ENCODE measurements at places on chromosomes 16 and 17. TPM values are rescaled to one million over a fixed set of nuclear protein-coding genes. Genes with fewer than 3 reads are reported as not detected.

KRT222 gene
- total RNA-seq, result not detected

GALR2 gene
- 0.27 TPM for total RNA-seq

TP53TG3B gene
- not detected for total RNA-seq

NOXO1 gene
- 11.8 TPM for total RNA-seq

ZG16B gene
- total RNA-seq, result 15.5 TPM

TBC1D3E gene
- total RNA-seq, result 0.37 TPM

OR4D1 gene
- total RNA-seq, result not detected

GAS2L2 gene
- total RNA-seq, result not detected

SLFN14 gene
- total RNA-seq, result not detected

KRTAP2-1 gene
- not detected for total RNA-seq

TMEM220 gene
- total RNA-seq, result not detected

DGKE gene
- total RNA-seq, result 10.0 TPM

WSCD1 gene
- 0.45 TPM for total RNA-seq

RNF167 gene
- total RNA-seq, result 77.0 TPM

Measured in Calu3 (cell line).